ENCODE measurements at places on chromosomes 12 and 14.
A peak's percentile ranks its signal among the peaks of the same experiment; 100 is the strongest.

DNA sequence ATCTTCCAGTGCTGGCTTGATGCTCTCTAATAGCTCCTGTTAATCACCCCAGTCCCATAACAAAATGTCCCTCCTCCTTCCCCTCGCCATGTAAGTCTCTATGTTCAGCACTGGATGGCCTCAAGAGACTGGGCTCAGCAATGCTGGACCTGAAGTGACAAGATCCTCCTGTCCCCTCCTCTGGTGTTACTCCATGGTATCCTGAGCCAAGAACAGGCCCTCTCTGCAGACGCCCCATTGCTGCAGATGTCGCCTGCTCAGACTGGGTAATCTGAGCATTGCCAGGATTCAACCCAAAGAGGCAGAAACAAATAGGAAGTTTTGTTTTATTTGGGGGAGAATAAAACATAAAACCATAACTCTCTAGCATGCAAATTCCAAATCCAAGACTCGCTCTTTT is 149.7 kb downstream of the NTF3 start:
- no peak for DNase-seq

GRCh38 chr12:49987625-49988303 is 15.0 kb downstream of the AQP6 start:
- no peak for DNase-seq

GRCh38 chr12:122159882-122160281 is 14.1 kb downstream of the IL31 start:
- no peak for DNase-seq

- no peak for DNase-seq
Measured at GRCh38 chr12:123916729-123917128, 55.9 kb downstream of the CCDC92 start.

DNA sequence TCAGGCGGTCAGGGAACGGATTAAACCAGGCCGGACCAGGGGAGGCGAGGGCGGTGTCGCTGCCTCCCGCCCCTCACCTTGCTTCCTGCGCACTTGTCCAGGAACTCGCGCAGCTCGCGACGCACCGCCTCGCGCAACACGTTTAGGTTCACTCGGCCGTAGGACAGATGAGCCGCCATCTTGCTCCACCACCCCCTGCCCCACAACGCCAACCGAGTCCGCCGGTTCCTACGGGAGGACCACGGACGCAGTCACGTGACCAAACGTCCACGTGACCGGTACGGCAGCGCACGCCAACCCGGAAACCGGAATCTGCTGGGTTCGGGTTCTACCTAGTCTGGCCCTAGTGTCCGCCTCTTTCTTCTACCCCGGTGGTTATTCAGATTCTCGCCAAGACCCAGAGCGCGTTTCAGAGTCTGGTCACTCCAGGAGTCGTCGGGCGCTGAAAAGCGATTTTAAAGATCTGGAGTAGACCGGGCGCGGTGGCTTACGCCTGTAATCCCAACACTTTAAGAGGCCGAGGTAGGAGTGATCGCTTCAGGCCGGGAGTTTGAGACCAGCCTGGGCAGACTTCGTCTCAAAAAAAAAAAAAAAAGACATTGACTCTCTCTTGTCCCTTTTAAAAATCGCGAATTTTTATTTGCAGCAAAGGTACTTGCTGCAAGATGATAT is at the start of gene VPS33A:
Gene VPS33A, minus strand, starts transcription at position 265 of the 672 bp plus-strand sequence. Its CDS starts 86 bp downstream, at position 179.
- DNase-seq = peak; percentile 97

DNA sequence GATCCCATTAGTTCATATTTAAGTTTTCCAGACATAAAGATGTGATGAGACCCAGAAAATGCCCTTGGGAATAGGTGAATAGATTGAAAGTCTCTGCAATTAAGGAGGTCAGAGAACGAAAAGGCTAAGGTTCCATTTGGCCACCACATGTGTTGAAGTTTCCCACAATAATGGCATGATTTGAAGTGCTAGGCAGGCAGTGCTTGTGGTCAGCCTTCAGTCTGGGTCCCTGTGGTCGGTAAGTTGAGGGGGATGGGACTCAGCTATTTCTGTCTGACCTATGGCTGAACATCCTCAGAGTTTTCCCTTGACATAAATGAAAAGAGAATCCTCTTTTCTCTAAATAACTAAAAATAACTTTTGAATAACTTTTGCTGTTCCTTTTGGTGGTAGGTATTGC is 92.4 kb downstream of the PELI2 start:
- DNase-seq = no peak

- DNase-seq = no peak
Measured at GRCh38 chr14:56731187-56731586, 79.1 kb downstream of the OTX2 start.

DNA sequence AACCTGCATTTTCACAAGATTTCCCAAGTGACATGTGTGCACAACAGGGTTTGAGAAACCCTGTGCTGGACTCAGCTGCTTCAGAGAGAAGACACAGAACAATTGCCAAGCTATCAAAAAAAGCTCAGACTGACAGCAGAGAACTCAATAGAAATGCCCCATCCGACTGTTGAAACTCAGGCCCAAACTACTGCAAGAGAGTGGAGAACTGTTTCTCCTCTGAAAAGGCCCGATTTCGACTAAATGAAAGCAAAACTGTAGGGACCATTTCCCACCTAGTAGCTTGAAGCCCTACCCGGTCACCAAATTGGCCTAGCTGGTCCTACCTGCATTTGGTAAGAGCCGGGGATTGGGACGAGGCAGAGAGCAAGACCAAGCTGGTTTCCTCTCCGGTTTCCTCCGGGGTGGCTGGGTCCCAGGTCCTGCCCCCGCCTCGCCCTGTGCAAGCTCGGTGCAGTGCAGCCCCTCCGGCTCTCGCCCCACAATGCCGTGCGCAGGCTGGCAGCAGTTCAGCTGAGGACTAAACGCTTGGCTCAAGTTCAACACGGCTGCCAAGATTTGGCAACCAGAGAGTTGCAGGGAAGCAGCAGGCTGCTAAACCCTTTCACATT is 1180.6 kb downstream of the VRK1 start:
- peak; percentile 87 for DNase-seq

GRCh38 chr12:57875753-57876547 is 29.4 kb upstream of the CTDSP2 start:
- DNase-seq = no peak

Measured in RWPE2 (cell line).